ENCODE measurements at places on chromosomes 1 and 21.

GRCh38 chr1:160163615-160164014 lies 12.2 kb downstream of the ATP1A4 start:
- no peak for DNase-seq

DNA sequence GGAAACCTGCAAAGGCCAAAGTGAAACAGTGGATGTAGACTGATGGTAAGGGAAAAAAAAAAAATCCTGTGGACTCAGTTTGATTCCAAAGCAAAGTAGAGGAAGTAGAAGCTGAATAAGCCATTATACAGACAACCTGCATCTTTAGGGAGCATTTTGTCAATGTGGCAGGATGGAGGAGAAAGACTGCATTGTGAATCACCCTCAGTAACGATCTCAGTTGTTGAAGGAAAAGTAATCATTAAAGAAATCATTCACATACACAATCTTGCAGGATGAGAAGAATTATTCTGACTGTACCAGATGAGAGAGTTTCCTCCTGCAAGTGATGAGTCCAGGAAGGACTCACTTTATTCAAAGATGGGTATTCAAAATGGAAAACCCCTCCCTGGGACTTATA lies 45.1 kb upstream of the TRIM67 start:
- no peak for DNase-seq

GRCh38 chr1:6041432-6042062 lies 4.1 kb upstream of the KCNAB2 start:
- no peak for DNase-seq

DNA sequence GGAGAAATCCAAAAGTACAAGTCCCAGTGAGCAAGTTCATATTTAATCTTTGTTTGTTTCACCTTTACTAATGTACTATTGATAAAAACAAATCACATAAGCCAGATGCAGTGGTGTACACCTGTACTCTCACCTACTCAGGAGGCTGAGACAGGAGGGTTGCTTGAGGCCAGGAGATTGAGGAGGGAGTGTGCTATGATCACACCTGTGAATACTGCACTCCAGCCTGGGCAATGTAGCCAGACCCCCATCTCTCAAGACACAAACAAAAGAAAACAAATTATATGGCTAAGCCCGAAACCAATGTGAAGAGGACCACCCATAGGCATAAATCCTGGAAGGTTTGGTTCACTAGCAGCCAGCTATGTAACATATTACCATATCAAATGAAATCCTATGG lies 9.6 kb upstream of the USP24 start:
- no peak for DNase-seq

DNA sequence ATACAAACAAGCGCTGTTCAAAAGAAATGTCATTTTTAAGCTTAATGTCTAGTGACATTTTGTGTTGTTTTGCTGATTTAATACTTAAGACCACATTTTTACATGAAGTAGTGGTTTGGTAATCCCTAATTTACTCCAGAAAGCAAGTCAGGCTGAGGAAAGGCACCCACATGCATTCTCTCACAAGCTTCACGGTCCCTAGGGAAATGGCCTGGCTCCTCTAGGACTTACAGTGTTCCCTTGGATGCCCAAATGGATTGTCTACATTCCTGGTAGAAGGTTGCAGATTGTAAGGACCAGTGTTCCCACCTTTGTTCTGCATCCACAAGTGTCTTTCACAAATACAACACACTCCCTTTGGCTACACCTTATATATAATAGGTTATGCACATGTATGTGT lies 9.5 kb downstream of the GPSM2 start:
- DNase-seq = no peak

DNA sequence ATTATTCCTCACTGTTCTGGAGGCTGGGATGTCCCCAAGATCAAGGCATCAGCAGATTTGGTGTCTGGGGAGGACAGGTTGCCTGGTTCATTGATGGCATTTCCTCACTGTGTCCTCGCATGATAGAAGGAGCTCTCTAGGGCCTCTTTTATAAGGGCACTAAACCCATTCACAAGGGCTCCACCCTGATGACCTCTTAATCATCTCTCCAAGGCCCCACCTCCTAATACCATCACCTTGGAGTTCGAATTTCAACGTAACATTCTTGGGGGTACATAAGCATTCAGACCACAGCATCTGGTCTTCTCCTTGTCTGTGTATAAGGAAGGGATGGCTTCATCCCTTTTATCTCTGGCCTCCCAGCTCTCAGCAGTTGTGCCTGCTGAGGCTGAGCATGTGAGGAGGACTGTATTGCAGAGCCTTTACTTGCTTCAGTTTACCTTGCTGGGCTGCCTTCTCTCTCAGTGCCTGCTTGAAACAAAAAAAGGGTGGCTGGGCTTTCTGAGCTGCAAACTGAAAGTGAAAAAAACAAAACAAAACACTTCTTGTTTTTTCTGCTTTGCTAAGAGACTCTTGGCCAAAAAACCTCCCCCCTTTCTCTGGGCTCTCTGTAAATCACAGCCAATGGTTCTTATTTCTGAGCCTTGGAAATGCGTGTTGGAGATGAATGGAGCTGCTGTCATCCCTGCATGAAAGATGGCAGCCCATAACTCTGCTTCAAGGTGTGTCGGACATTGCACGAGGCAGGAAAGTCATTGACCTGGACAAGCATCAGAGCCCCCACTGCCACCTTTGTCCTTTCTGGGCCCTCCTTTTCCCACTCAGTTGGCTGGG lies 75.8 kb downstream of the RHOU start:
- no peak for DNase-seq

DNA sequence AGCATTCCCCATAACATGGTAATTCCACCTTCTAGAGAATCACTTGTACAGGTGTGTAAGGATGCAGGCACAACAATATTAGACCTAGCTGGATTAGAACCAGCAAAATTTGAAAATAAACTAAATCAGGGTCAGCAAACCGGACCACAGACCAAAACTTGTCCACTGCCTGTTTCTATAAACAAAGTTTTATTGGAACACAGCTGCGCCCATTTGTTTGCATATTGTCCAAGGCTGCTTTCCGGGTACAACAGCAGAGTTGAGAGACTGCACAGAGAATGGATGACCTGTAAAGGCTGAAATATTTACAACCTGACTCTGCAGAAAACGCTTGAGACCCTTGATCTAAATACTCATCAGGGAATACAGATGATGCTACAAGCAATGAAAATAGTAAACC lies 73.6 kb upstream of the SLC45A1 start:
- no peak for DNase-seq

DNA sequence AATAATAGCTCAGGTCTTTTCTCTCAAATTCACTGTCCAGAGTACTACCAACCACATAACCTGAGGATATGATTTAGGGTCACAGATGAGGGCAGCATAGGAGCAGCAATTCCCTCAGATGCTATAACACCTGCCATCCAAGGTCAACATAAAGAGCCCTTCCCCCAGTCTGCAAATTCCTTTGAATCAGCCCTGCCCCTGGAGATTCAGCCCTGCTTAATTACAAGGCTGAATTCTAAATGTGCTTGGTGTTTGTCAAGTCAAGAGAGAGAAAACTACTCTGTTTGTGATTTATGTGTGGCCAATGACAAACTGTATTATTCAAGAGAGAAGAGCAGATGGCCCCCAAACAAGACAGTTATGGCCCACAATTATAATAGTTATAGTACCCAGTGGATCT lies 195.7 kb upstream of the ADGRL2 start:
- no peak for DNase-seq

DNA sequence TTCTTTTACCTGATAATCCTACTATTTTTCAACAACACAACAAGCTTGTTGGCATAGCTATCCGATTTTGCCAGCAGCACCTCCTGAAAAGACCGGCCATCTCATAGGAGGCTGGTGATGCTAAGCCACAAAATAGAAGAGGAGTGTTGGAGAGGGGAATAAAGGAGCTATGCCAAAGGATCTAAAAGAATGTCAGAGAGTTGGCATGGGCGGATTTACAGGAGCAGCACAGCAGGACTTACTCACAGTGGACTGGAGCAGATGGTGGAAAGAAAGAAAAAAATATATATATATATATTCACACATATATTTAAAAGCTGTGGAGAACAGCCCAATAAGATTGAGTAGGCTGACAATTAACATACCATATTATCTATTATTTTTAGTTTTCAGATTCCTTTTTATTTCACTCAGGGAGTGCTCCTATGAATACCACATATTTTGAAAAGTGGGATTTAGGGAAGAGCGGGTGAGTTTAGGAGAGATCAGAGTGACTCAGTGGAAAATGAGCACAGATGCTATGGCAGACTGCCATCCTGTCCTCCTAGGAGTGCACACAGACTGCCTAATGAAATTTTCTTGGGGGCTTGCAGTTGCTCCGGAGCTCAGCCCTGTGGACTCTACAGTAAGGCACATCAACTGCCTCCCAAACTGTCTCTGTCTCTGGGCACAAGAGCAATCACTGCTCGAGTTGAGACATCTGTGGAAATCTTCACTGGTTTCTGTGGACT lies 394.4 kb upstream of the CHRM3 start:
- DNase-seq = no peak

- DNase-seq = no peak
Observed at GRCh38 chr1:60621368-60621851, 461.0 kb upstream of the NFIA start.

DNA sequence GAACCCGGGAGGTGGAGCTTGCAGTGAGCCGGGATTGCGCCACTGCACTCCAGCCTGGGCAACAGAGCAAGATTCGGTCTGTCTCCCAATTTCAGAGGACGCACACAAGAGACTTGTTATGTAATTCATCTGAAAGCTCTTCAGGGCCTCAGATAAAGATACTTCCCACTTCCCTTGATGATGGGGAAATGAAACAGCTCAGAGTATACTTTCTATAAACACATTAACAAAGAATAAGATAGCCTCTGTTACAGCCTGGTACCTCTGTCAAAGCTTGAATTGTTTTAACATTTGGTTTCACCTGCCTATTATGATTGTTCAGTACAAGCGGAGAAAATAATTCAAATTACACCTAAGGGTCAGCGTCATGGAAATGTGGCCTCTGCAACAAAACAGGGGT lies 622.9 kb upstream of the ADGRL4 start:
- no peak for DNase-seq

DNA sequence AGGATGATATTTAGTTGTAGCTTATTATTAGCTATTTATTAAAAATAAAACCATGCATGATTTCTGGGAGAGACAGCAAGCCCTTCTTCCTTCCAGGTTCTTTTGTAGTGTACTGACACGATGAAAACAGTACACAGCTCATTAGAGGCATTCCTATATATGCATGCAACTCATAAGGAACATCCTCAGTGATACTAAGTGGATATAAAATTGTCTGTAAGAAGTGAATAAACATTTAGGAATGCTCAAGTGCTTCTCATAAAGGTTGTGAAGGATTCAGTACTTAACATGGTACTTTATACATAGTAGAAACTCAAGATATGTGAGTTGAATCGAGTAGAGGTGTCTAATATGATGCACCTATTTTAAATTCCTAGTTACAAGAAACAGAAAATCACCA lies 287.7 kb downstream of the SDCCAG8 start:
- no peak for DNase-seq

DNA sequence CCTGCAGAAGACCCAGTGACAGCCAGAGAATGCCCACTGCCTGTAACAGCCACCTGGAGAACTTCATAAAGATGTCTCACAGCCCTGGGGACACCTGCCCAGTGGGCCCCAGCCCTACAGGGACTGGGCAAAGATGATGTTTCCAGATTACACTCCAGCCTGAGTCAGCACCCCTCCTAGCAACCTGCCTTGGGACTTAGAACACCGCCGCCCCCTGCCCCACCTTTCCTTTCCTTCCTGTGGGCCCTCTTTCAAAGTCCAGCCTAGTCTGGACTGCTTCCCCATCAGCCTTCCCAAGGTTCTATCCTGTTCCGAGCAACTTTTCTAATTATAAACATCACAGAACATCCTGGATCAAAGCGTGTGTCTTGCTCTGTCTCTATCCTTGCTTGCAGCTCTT lies 14.7 kb upstream of the PINK1 start:
- no peak for DNase-seq

DNA sequence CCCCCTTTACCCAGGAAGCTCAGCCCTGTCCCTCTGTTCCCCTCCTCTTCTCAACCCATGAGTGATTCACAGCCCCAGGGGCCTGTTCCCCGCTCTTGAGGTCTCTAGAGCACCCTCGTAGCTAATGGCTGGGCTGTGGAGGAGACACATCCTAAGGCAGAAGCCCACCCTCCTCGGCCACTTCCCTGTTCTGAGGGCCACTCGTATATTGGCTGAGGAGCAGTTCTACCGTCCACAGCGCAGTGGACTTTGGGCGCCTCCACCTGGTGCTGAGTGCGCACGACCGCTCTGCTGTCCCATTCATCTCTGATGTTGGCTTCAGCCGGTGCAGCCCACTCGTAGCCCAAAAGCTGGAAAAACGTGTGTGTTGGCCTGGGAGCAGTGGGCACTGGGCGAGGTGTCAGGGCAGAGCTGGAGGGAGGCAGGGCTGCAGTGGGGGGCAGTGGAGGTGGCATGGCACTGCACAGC lies 24.5 kb upstream of the PKP1 start:
- DNase-seq = no peak

DNA sequence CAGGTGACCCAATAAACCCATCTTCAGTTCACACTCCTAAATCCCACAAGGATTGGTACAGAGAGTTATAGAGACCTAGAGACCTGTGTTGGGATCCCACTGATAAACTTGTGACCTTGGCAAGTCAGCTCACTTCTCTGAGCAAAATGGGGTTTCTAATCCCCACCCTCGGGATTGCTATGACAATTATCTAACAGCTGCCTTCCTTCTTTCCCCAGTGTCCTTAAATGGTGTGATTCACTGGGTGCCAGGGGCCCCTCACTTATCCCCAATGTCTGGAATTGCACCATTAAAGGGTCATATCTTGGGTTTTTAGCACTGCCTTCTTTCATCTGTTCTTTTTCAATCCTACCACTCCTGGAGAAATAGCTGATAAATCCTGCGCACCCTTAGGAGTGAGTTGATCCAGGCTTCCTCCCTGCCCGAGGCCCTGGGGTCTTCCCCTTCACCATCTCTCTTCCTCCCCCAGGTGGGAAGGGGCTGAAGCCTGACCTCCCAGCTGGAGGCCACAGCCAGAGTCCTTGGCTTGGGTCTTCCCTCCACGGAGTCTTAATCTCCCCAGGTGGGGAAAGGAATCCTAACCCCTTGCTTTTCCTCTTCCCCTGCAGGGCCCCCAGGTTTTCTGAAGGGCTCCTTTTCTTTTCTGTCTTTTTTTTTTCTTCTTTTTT lies 39.7 kb downstream of the LACTBL1 start:
- DNase-seq = no peak

- DNase-seq = no peak
Observed at GRCh38 chr1:153852170-153852569, 70.6 kb downstream of the GATAD2B start.

DNA sequence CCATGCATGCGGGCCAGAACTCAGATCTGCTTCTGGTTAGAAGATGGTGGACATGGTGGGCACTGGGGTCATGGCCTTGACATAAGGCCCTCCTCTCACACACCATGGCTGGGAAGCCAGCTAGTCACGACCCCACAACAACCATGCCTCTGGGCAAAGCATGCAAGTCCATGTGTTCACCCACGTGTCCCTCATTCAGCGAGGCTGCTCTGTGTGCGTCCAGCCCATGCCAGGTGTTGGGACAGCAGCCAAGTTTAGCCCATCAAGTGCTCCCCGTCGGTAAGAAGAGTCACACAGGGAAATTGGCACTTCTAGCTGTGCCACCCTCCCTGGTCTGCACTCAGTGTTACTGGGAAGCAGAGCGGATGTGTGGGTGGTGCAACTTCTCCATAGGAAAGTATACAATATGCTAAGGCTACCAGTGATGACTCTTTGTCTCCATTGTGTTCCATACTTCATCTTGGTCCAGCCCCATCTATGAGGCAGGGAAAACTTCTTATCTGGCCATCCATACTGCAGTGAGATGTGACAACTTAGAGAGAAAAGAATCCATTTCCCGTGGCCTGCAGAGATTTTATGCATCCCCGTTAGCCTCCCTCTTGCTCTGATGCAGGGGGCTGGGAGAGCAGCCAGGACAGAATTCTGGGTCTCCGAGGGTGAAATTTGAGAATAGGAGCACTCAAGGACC lies 198.0 kb downstream of the GRIK3 start:
- DNase-seq = no peak

- DNase-seq = no peak
Observed at GRCh38 chr1:147635342-147635741, 35.0 kb downstream of the ACP6 start.

All from stimulated activated CD4-positive, alpha-beta T cell treated with anti-CD3 and anti-CD28 coated beads, Interleukin-1b, Interleukin-23, amount 100 ng/mL, for 1 hour (primary cell).